ENCODE measurements at places on chromosomes 12 and 14.

DNA sequence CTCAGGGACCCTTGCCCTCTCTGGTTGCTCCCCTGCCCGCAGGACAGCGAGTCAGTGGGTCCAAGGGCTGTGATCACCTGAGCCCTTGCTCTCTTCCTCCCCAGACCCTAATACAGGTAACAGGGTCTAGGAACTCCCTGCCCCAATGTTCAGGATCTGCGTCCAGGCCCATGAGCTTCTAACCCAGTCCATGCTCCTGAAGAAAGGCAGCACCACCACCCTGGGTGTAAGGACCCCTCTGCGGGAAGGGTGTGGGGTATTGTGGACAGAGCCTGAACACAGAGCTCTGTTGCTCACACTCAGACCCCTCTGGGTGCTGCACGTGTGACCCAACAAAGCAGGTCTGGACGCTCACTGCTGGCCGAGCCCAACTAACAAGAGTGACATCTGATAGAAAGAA lies 18.3 kb downstream of the GLRX5 start:
- DNase-seq: no peak

GRCh38 chr14:96309133-96309895 lies 53.3 kb downstream of the BDKRB1 start:
- no peak for DNase-seq

DNA sequence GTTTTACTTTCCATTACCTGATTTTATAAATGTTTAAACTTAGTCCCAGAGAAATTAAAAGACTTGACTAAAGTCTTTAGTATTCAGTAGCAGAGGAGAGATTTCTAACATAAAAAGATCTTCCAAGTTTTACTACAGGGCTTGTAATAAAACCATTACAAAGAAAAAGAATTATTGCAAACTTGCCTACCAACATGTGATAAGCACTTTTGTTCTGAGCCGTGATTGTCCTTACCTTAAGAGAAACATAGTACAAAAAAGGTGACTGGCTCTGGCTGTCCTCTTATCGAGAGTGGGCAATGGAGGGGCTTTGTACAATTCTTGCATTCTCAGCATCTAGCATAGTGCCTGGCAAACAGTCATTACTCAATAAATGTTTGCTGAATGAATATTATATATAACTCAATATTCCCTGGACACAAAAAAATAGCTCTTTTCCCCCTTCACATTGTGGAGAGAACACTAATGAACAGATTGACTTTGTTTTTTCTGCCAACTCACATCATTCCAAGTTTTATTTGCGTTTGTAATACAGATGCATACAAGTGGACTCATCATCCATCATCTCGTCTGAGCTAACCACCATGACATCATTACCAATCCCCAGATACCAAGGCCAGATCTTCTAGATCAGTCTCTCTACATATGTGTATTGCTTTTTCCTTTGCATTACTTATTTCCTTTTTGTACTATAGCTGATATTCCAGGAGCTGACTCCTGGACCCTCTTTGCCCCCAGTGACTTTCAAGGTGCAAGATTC lies 192.8 kb upstream of the EEA1 start:
- DNase-seq: no peak

DNA sequence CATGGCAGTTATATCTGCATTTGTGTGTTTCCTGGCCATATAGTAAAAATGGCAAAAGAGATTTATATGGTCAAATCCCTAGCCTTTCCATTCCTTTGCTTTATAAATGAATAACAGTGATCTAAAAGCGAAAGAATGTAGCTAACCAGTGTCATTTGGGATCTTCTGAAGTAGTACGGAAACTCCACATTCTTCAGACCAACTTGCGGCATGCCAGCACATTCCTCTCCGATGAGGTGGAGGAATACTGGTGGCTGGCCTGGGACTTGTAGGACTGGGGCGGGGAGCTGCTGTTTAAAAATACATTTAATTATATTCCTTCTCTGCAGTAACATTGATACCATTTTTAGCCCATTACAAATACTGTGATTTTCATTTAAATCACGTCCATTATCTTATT lies 85.3 kb downstream of the SAMD4A start:
- DNase-seq: no peak

DNA sequence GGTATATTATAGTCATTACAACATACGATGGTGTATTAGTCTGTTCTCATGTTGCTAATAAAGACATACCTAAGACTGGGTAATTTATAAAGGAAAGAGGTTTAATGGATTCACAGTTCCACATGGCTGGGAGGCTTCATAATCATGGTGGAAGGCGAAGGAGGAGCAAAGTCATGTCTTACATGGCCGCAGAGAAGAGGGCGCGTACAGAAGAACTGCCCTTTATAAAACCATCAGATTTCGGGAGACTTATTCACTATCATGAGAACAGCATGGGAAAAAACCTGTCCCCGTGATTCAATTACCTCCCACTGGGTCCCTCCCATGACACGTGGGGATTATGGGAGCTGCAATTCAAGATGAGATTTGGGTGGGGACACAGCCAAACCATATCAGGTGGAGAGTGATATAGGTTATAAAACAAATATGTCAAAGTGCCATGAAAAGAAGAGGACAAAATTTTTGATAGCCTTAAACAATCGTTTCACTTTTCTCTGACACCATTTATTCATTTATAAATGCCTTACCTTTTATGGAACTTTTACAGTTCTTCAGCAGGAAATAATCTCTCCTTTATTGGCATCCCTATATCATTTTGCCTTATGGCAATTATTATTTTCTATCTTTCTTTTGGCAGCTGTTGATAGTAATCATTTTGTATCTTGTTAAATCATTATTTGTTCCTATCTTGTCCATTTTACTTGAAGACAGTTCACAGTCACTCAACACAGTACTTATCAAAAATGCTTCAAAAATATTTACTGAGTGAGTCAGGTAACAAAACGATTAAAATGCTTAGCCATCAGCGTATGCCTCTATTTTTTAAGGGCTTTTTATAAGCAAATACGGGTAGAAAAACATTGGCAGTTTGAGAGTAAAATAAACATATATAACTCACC lies 196.0 kb downstream of the RAD51B start:
- DNase-seq: no peak

DNA sequence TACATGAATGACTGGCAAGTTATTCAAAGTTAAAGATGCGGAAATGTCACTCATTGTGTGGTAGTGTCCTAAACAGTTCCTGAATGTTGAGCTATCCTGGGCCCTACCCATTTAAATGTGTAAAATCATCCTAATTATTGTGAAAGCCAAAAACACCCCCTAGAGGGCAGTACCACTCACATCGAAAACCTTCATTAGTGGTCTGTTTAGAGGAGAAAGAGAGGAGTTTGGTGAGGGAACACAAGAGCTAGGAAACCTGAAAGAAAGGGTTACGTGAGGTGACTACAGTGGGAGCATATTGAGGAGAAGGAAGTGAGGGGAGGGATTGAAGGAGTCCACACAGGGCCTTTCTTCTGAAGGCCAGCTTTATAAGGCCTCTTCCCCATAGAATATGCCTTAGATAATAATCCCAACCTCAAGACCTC lies 2.5 kb upstream of the TEP1 start:
- no peak for DNase-seq

GRCh38 chr14:20424851-20425250 lies 11.1 kb downstream of the KLHL33 start:
- no peak for DNase-seq

GRCh38 chr12:480831-481816 lies 21.4 kb downstream of the B4GALNT3 start:
- no peak for DNase-seq

- DNase-seq: no peak
These were observed 13.0 kb downstream of the SLC25A3 start for GRCh38 chr12:98606359-98606988.

- DNase-seq: no peak
These were observed 15.8 kb downstream of the FOXA1 start for GRCh38 chr14:37579274-37579673.

DNA sequence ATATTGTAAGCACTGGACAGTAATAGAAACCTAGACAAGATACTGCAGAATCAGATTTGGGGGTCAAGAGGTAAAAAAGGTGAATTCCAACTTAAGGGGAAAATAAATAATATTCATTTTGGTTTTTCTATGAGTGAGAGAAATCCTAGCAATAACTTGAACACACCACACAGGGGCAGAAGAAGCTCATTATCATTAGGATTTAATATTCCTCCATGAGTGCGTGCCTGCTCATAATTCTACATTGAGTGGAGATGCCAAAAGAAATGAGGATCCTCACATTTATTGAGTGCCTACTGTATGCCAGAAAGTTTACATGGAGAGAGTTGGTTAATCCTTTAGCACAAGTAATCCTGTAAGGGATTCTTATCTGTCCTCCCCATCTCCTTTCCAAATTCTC lies 40.5 kb upstream of the C14orf132 start:
- no peak for DNase-seq

DNA sequence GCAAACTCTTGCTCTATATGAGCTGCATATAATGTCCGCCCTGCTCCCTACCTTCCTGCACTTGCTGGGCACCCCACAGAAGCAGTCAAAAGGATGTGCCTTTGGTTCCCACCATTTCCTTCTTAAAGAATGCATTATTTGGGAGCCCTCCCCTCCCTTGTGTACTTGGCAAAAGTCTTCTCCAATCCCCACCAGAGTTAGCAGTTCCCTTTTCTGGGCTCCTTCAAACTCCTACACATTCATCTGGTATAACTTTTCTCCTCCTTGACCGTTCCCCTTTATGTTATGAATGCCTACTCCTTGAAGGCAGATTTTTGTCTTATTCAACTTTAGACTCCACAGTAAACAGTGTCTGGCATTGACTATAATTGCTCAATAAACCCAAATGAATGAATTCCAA lies 27.8 kb downstream of the AREL1 start:
- DNase-seq: no peak

DNA sequence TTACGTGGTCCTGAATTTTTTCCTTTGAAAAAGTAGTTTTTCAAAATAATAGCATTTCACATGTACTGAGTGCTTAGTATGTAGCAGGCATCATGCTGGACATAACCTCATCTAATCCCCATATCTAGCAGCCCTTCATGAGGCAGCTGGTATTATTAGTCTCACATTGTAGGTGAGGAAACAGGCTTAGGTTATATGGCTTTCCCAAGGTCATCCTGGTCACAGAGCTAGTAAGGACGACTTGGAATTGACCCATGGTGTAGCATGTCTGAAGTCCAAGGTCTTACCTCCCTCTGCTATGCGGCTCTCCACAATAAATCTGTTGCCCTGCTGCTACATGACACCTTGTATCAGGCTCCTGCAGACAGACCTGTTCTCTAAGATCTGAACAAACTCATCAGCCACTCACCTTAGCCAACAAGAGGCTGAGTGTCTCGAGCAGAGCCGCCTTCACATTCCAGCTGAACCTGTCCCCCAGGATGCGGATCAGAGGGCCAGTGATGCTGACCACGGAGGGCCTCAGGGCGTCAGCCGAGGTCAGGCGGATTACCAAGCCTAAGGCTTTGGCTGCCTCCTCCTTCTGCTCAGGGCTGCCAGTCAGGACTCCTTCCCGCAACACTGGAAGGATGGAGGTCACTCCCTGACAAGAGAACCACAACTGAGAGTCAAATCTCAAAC lies 19.7 kb upstream of the RAB35 start:
- DNase-seq: no peak

- DNase-seq: no peak
These were observed 72.5 kb upstream of the SLC38A2 start for GRCh38 chr12:46445093-46445492.

- DNase-seq: no peak
These were observed 82.5 kb upstream of the FICD start for GRCh38 chr12:108432423-108433121.

DNA sequence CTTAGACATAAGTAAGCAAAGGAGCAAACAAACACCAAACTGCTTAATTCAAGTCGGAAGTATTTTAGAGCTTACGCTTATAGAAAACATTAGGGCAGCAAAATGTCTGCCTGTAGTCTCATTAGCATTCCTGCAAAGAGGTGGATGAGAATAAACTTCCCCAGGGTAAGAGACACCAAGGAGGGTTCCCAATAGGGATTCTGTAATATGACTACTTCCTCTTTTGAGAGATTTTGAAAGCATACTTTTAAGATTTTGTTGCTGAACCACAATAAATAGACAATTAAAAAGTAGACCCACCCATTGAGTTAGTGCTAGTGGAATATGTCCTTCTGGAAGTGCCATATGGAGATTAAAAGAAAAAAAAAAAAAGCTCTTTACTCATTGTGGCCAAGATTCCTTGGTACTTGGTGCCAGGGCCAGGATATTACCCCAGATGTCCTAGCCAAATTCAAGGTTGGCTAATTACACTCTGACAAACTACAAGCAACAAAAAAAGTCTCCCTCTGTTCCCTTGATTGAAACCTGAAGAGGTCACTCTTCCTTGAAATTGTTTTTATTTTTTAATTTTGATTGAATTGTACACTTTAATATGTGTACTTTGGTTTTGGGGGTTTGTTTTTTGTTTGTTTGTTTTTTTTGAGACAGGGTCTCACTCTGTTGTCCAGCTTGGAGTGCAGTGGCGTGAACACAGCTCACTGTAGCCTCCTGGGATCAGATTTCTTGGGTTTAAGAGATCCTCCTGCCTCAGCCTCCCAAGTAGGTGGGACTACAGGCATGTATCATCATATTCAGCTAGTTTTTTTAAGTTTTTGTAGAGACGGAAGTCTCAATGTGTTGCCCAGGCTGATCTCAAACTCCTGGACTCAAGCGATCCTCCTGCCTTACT lies 8.7 kb downstream of the CLIP1 start:
- DNase-seq: no peak

GRCh38 chr12:104490186-104490585 lies 33.4 kb downstream of the CHST11 start:
- DNase-seq: no peak

GRCh38 chr14:76463105-76463504 lies 87.2 kb downstream of the ESRRB start:
- DNase-seq: no peak

DNA sequence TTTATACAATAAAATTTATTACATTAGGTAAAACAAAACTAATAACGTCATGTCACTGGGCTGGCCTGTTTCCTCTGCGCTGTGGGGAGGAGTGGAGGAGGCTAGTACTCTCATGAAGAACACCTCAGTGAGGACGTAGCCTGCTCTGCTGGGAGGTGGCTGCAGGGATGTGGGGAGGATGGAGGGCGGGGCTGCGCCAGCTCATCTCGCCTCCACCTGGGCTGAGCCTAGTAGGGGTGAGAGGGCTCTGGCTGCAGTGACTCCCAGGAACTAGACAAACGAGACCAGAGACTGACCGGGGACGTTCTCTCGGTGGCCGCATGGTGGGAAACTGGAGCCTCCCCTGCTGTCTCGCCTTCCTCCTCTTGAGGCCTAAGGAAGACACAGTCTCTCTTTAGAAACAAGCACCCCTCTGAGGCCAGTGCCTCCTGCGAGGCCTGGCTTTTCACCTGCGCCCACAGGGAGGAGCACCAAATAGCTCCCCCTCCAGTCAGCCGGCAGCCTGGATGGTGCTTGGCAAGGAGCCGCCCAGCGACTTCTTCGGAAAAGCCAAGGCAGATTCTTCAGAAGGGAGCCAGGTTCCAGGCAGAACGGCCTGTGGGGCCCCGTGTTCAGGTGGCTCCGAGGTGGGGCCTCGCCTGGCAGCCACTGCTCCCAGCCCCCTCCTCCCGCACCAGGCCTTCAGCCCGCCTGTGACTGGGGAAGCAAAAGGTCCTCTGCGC lies 62.4 kb downstream of the PLEKHG3 start:
- no peak for DNase-seq

GRCh38 chr14:97177016-97177415 lies 379.8 kb downstream of the VRK1 start:
- no peak for DNase-seq

All from effector CD8-positive, alpha-beta T cell (primary cell).